ENCODE measurements at places on chromosomes 12 and 14.

- DNase-seq: no peak
These were observed 1.2 kb downstream of the USP30 start for GRCh38 chr12:109053382-109054123.

- no peak for DNase-seq
These were observed 27.5 kb downstream of the RFLNA start for GRCh38 chr12:124322271-124322998.

DNA sequence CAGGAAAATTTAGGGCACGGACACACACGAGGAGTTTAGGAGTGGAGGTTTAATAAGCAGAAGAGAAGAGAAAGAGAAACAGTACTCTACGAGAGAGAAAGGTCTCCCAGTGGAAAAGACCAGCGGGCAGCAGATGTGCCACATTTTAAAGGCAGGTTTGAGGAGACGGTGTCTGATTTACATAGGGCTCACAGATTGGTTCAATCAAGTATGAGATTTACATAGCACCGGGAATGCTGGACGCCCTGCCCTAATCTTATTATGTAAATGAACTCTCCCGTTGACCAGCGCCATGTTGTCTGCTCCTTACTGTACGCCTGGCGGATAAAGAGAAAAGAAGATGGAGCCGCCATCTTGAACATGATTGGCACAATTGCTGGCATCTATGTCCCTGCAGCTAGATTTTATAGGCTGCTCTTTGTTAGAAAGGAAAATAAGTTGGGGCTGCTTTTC lies 17.9 kb downstream of the NFKBIA start:
- DNase-seq: no peak

GRCh38 chr12:13215056-13215455 lies 18.5 kb downstream of the EMP1 start:
- no peak for DNase-seq

- DNase-seq: no peak
These were observed 39.9 kb downstream of the MAX start for GRCh38 chr14:65062096-65063075.

DNA sequence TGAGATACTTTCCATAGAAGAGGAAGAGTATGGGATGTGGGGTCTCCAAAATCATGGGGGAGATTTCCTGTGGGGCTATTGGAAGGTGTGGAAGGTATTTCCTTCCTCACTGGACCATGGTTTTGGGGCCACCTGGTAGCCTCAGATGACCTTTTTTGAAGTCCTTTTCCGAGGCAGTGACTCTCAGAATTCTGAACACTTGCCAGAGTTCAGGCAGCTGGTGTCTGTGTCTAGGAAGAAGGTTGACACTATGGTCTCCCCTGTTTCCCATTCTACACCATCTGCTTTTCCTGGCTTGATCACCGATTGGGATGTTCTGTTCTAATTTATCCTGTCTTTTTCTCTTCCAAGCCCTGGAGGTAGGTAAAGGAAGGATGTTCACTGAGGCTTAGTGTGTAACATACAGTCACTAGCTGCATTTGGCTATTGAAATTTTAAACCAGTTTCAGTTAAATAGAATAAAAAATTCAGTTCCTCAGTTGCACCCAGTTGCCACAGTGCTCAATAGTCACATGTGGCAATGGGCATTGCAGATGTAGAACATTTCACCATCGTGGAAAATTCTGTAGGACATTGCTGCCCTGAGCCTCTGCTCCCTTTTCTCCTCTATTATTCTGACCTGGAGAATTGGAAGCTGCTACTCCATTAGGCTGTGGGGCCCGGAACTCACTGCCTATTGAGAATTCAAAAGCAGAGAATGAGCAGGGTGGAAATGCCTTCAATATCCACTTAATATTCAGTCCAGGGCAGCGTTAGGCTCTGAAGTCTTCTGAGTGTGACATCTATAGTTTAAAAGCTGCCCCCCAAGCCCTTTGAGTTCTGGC lies 11.0 kb upstream of the PLEKHG3 start:
- no peak for DNase-seq

GRCh38 chr12:24889411-24889810 lies 59.5 kb downstream of the BCAT1 start:
- no peak for DNase-seq

DNA sequence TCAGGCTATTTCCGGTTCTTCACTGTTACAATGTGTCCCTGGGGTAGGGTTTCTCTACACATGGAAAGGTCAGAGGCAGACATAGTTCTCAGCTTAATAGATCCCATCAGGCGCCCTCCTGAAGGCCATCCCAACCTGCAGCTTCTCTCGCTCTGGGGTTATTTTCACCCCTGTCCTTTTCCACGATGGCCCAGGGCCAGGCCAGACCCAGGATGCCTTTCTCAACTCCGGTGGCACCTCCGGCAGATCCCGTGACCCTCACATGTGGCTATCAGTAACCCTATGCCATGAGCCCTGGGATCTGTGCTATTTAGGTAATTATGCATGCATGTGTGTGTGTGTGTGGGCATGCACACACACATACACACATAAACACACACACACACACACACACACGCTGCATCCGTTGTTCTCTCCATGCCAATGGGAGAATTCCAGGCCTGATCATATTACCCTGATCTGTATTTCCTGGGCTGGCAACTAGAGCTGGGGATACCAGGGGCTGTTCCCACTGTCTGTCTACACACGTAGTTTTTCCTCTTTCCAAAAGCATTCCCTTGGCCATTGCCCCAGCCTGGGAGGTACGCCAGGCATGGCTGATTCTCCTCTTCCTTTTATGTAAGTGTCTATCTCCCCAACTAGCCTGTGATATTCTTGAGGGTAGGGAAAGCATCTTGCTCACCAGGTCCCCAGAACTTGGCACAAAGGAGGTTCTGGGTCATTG lies 51.2 kb upstream of the NOS1 start:
- no peak for DNase-seq

GRCh38 chr14:102726191-102726949 lies 50.9 kb upstream of the TRAF3 start:
- peak; percentile 18 for DNase-seq

- no peak for DNase-seq
These were observed 69.4 kb downstream of the MIA2 start for GRCh38 chr14:39303115-39303514.

- no peak for DNase-seq
These were observed 54.7 kb downstream of the FGD4 start for GRCh38 chr12:32454075-32454474.

- no peak for DNase-seq
These were observed 325.7 kb downstream of the CEP128 start for GRCh38 chr14:80615831-80616230.

DNA sequence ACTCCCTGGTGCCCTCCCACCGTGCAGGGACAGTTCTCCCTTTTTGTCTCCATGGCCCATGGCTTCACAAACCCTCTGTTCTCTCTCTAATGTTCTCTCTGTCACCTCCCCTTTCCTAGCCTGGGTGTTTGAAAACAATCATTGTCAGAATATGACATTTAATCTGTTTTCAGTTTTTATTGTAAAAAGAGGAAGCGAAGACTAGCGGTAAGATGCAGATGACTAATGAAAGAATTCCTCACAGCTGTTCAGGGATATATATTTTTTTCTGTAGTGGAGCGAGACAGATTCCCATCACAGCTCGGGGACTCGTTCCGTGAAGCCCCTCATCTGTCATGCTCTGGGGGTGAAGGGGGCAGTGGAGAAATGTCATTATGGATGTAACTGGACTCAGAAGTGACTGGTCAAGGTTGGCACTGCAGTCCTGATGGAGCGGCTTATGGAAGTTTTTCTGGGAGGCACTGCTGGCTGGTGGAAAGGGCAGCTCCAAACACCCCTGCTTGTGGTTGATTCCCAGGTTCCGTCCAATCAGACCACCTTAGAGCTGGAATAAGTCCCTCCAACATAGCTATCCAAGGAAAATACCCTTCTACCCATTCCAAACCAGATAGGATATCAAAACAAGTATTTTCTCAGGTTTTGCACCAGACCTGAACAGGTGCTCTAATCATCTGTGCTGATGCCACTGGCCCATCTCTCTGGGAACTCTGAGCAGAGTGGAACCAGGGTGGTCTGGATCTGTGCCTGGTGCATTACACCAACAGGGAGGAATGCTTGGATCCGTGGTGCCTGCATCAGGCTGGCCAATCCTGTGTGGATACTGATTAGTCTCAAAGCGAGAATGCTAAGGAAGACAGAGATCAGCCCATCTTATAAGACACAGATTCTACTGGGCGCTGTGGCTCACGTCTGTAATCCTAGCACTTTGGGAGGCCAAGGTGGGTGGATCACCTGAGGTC lies 84.7 kb downstream of the GPATCH2L start:
- DNase-seq: no peak
